ENCODE measurements at places on chromosomes 4 and X. TPM values are rescaled to one million over a fixed set of nuclear protein-coding genes. Genes with fewer than 3 reads are reported as not detected.

- DNase-seq, result no peak
Observed at GRCh38 chr4:86720508-86721068, 126.5 kb downstream of the PTPN13 start.

DNA sequence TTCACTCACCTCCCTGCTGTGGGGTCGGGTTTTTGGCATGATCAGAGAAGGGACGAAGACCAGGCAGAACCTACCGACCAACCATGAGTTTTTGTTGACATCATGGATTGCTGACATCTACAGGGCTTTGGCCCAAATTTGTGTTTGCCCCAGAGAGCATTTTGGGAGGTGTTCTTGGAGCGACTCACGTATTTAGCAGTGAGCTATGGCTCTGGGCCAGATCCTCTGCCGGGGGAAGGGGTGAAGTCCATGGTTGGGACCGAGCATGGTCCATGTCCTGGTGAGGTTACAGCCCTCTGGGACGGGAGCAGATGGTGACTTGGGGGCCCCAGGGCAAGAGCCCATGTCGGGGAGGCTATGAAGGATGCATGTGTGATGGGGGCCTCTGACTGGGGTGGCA is 17.4 kb downstream of the SORCS2 start:
- no peak for DNase-seq

DNA sequence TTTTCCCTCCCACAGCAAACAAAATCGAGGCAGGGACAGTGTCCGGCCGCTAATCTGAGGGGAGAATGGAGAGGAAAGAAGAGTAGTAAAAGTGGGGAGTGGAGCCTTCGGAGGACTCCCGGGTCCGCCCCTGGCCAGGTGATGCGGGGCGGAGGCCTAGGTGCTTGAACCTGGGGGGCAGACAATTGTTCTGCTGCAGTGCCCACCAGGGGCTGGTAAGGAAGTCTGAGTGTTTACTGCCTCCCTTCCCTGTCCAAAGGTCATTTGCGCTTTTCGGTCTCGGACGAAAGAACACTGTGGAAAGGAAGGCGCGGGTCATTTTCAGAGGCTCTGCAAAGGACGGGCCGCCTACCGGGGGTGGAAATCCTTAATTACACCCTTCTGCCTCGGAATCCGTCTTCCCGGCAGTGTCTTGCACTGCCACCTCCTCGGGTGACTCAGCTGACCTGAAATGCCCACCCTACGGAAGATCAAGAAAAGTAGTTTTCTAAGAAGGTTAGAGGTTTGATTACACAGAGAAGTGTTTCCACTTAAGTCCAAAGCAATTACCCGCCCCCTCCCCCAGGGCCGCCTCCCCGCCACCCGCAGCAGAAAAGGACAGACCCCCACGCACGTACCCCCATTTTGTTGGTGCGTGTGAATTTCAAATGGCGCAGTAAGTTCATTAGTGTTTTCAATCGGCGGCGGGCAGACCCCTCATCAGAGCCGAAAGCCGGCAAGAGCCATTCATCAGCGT is 99.9 kb upstream of the TENM3 start:
- DNase-seq, result no peak

- no peak for DNase-seq
Observed at GRCh38 chr4:84855774-84856173, 110.7 kb downstream of the WDFY3 start.

DNA sequence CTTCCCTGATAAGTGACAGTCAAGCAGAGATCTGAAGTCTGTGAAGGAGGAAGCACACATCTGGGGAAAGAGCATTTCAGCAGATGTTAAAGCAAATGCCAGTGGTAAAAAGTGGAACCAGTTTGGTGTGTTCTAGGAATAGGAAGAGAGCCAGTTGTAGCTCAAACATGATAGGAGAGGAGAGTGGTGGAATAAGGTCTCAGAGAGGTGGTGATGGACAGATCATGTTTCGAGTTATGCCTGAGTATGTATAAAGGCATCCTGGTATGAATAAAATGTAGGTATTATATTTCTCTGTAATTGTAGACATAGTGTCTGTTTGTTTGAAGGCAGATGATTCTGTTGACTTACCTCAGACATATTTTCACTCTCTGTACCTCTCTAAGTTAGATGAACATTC is 89.1 kb downstream of the LARP7 start:
- no peak for DNase-seq

GRCh38 chrX:155054255-155054654 is 16.7 kb downstream of the CMC4 start:
- no peak for DNase-seq

DNA sequence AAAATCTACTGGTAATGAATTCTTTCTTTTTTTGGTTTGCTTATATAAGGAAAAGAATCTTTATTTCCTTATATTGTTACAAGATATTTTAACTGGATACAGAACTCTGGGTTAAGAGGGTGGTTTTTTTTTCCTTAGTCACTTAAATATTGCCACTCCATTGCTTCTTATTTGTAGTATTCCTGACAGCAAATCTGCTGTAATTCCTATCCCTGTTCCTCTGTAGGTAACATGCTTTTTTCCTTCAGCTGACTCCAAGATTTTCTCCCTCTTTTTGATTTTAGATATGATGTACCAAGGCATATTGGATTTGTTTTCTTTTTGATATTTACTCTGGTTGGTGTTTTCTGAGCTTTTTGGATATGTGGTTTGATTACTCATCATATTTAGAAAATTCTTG is 278.6 kb downstream of the EVC2 start:
- no peak for DNase-seq

DNA sequence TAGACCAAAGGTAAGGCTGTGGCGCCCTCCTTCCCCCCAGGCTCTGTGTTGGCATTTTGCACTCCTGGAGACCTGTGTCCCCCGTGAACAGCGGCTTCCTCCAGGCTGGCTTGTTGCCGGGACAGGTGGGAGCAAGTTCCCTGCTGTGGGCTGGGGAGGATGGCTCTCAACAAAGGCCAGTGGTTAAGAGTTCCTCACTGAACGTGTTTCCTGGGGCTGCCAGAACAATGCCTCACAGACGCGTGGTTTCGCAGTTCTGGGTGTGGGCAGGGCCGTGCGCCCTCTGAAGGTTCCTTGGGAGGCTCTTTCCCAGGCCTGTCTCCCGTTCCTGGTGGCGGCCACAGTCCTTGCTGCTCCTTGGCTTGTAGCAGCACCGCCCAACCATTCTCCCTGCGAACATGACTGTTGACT is 33.4 kb downstream of the NELFA start:
- DNase-seq, result no peak

DNA sequence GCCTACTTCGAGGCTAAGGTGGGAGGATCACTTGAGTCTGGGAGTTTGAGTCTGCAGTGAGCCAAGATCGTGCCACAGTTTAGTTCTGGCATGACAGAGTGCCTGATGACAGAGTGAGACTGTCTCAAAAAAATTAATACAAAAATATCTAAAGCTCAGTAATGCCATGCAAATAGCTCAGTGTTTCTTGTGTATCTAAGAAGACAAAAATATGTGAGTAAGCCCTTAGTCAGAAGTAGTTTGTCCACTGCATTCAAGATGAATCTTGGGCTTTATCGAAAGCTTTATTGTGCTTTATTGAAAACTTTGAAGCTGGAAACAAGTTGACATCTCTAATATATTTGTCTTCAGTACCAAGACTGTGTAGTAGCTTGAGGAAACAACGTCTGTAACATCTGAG is 115.9 kb downstream of the GPAT3 start:
- DNase-seq, result no peak

DNA sequence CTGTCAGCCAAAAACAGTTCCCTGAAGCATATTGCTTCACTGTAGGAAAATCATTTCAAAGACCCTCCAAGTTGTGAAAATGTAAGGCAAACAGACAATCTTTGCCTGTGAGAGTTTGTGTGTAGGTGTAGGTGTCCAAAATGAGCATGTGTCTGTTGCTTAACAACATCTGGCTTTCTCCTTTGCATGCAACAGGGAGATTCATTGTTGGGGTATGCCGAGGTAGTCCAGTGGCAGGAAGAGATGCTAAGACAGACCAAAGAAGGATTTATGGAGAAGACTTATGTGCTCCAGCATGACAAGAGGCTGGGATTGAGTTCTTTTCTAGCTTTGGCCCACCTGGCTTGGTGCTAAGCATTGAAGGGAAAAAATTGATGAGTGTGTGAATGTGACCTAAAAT is 29.8 kb upstream of the SMAD1 start:
- DNase-seq, result no peak

GRCh38 chr4:98468709-98469108 is 189.7 kb downstream of the TSPAN5 start:
- no peak for DNase-seq

DNA sequence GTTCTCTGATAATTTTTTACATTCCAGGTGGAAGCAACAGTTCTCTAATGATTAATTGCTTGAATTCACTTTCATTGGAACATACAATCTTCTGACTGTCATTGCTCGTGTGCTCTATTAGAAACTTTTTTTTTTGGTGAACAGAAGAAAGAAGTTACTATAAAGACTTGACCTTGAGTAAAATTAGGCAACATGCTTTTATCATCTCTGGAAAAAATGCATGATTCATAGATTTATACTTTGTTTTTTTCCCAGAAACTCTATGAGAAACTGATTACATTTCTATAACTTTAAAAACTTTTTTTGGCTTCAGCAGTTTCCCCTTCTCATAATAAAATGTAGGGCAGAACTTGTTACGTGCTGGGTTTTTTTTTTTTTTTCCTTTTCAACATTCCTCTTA is 167.6 kb downstream of the ARHGAP10 start:
- DNase-seq, result no peak

DNA sequence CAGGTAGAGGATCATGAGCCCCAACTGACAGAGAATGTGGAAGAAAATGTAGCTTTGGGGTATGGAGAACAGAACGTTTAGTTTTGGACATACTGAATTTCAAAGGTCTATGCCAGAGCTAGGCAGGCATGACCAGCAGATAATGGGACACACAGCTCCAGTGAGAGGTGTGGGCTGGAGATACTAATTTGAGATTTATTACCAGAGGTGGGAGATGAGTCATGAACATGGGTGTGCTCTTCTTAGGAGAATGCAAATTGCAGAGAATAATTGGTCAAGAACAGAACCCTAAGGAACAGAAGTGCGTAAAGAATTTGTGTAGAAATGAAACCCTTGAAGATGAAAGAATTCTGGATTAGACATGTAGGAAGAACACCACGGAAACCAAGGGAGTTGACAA is 125.2 kb downstream of the PACRGL start:
- DNase-seq, result no peak

DNA sequence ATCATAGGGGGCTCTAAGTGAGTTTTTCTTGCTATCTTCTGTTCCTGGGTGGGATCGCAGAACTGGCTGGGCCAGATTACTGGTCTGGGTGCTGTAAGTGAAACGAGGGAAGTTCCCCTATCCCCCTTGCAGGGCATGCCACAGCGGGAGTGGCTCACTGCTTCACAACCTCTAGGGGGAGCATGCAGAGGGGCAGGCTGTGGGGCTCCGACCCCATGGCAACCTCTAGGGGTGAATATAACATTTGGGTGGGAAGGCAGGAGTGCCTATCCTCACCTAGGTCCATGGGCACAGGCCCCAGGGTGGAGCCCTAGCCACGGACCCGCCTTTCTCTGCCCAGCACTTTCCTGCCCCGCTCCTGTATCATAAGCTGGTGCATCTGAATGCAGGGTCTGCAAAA is 1.7 kb upstream of the RRAGB start:
- DNase-seq, result peak; percentile 4

- no peak for DNase-seq
Observed at GRCh38 chrX:3271183-3271833, 75.1 kb downstream of the MXRA5 start.

DNA sequence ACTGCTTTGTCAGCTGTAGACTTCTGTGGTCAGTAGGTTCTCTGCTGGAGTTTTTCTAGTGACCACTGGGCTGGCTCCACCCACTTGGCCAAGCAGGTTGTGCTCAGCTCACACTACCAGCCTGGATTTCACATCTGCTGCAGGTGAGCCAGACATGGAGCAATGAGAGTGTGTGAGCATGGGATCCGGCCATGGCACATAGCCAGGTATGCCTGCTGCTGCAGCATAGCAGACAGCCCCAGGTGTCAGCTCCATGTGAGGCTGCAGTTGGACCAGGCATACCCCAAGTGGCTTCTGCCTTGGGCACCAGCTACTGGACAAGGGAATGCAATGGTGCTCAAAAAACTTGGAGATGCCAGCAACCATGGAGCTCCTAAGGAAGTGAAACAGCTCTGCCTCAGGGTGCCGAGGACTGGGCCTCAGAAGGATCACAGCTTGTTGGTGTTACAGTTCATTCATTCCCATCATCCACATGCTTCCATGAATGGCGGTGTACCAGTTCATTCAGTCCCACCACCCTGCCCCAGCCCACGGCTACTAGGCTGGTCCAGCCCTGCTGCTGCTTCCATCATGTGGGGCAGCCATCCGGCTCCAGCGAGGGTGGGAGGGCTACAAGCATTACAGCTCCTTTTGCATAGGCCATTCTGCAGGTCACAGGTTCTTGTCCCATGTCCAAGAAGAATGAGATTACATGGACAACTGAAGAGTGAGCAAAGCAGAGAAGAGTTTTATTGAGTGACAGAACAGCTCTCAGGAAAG is 389.1 kb upstream of the PCDH7 start:
- DNase-seq, result no peak

GRCh38 chrX:44693255-44693654 is 150.6 kb upstream of the DUSP21 start:
- no peak for DNase-seq

DNA sequence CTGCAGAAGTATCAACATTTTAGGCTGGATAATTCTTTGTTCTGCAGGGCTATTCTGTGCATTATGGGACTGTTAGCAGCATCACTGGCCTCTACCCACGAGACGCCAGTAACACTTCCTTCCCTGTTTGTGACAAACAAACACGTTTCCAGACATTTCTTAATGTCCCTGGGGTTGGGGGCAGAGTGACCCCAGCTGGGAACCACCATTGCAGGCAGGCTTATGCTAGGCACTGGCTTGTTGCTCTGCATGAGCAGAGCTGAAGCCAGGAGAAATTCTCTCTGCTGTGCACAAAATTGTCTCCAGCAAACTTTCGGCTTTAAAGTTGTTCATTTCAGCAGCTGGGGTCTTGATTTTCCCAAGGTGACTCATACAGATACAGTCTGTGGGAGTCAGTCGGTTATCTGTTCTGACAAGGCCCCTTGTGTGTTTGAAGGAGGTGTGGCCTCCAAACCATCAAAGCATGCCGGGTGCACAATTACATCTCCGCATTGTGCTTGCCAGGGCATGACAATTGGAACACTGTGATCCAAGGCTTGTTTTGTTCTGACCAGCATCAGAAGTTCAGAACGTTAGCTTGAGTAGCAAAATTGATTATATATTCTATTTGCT is 156.4 kb upstream of the BOD1L1 start:
- no peak for DNase-seq

- no peak for DNase-seq
Observed at GRCh38 chr4:74308215-74308614, at the start of gene EPGN. Gene EPGN, plus strand, starts transcription at chr4:74308470. Its CDS starts 64 bp downstream, at chr4:74308534.

Gene CXXC4
- not detected for polyA plus RNA-seq

Gene IDUA
- 8.5 TPM for polyA plus RNA-seq

Gene UGT2A1
- polyA plus RNA-seq, result not detected

Gene PRR32
- polyA plus RNA-seq, result not detected

Gene GPAT3
- polyA plus RNA-seq, result 46.2 TPM

Gene PAGE2B
- not detected for polyA plus RNA-seq

Gene GABRE
- polyA plus RNA-seq, result not detected

Gene PLA2G12A
- 1.8 TPM for polyA plus RNA-seq

Gene TENM3
- not detected for polyA plus RNA-seq

All from CD14-positive monocyte (primary cell).